ENCODE measurements at places on chromosomes 16 and 17.

DNA sequence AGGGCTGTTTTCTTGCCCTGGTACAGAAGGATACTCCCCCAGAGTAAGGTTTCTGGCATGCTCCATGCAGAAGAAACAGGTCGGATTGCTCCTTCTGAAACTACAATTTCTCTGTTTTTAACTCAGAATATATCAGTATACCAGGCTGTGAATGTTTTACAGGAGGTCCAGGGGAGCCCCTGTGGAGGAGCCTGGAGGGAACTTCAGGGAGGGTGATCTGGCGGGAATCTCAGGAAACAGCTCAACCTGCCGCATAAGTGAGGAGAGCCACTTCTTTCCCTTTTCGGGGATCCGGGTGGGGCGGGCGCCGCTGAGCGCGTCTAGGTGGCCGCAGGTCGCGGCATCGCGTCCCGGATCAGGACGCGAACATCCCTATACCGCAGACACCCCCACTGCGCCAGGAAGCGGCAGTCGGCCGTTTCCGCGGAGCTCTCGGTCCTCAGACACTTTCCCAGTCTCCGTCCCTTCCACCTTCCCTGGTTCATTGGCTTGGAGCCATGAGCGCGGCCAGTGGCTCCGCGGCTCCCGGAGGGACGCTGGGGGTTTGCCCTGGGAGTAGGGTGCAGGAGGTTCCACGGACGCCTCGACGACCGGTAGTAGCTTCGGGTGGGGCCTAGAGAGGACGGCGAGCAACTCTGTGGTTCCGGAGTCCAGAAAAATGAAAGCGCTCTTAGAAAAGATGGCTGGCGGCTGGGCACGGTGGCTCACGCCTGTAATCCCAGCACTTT lies 3.1 kb upstream of the ZNF764 start:
- DNase-seq: no peak

GRCh38 chr17:62797959-62798358 lies 10.2 kb downstream of the MARCHF10 start:
- DNase-seq: no peak

GRCh38 chr17:57963149-57963511 lies 7.9 kb upstream of the CUEDC1 start:
- no peak for DNase-seq

GRCh38 chr16:28923231-28923587 lies 1.8 kb downstream of the RABEP2 start:
- no peak for DNase-seq

- DNase-seq: no peak
Observed at GRCh38 chr17:35568561-35568960, 7.9 kb upstream of the SLFN14 start.

- DNase-seq: no peak
Observed at GRCh38 chr16:72889616-72890582, 158.0 kb downstream of the ZFHX3 start.

DNA sequence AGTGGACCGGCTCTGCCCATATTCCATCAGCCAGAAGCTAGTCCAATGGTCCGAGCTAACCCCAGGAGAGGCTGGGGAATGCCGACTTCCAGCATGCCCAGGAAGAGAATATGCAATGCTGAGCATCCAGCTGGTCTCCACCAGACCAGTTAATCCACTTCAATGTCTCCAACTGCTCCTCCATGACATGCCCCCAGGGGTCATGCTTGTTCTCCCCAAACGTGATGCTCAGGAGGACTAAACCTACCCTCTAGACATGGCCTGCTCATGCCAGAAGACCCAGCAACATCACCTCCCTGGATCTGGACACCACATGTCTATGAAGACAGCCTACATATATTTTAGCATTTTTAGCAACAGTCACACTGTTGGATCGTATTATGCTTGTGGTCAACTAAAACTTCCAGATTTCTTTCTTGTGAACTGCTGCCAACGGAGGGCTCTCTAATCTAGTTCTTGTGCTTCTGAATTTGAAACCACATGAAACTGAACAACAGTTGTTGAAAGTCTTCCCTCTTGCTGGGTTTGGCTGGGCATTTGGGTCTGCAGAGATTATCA lies 245.1 kb downstream of the SOX9 start:
- DNase-seq: peak; percentile 83

- DNase-seq: no peak
Observed at GRCh38 chr17:78748730-78749317, 33.2 kb downstream of the CYTH1 start.

- no peak for DNase-seq
Observed at GRCh38 chr16:63981639-63982038, 1140.2 kb downstream of the CDH11 start.

- DNase-seq: no peak
Observed at GRCh38 chr17:9024497-9024896, 3.2 kb downstream of the NTN1 start.

DNA sequence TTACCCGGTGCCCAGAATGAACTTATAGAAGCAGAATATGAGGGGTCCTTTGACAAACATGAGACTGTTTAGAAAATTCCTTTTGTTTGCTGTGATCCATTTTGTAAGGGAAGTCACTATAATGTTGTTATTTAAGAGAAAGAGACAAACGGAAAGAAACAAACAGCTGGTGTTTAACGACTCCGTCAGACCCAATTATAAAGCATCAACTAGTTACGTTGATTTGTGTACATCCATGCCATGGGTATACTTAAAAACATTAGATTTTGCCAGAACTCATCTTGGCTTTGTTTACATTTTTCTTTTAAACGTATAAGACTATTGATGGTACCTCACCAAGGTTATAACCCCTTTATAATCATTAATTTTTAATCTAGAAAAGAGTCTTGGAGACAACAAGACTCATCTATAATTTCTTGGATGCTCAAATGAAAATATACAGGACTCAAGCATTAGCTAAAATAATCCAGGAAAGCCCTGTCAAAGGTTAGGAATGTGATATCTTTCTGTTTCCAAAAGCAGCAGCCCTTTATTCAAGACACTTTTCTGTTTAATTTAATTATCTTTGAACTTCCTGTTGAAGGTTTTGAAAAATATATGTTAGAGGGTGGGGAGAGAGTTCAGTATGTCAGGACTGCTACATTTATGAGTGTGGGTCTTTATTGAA lies 331.7 kb downstream of the WWOX start:
- DNase-seq: no peak

DNA sequence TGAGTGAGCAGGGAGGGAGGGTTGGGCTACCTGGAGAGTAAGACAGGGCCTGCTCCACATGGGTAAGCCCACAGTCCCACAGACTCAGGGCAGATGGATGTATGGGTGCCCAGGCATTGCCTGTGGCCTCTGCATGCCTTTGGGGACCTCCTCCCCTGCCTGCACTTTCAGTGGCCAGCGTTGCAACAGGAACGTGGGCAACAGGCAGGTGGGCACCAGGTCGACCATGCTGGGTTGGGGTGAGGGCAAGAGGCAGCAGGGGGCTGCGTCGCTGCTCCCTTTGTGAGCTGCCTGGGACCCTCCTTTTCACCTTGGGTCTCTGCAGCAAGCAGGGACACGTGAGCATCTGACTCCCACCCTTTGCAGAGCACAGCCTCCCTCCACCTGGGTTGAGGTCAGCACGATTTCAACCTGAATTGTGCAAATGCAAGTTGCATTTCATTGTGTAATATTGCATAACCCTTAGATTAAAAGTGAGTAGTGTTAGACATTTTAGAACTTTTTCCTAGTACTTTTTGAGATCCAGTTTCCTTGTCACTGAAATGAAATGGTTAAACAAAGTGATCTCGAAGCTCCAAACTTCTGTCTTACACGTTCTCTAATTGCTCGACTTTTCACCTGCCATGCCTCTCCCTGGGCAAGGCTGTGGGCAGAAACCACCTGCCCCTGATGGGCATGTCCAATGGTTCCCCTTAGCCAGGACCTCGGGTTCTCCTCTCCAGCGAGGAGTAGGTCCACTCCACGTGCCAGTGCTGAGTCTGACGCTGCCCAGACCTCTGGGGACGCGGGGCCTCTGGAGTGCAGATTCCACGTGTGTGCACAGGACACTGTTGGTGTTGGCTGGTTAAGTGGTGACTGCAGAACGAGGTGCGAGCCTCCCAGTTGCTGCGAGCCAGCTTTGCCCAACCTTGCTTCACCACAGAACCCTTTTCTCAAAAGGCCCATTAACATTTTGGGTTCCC lies 32.9 kb upstream of the IL17C start:
- no peak for DNase-seq

GRCh38 chr17:74220219-74220618 lies 6.8 kb downstream of the TTYH2 start:
- no peak for DNase-seq

DNA sequence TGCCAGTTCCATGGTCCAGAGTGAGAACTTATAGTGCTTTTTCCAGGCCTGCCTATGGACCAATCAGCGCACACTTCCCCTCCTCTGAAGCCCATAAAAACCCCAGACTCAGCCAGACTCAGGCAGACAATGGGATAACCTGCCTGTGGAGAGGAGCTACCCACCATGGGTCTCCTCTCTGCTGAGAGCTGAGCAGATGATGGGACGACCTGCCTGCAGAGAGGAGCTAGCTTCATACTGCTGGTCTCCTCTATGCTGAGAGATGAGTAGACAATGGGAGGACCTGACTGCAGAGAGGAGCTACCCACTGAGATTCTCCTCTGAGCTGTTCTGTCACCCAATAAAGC lies 144.7 kb downstream of the MYO1D start:
- no peak for DNase-seq

DNA sequence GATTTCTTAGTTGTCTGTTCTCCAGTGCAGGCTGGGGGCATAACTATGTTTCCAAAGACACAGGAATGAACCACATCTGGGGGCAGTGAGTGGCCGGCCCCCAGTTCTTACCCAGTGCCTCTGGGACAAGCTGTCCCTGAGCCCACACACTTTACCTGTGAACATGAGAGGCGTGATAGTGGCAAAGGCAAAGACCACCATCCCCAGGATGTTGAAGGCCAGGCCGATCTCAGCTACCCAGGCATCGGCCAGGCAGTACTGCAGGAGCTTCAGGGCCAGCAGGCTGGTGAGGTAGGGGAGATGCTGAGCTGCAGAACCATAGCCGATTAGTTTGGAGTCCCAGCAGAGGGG lies 1.6 kb downstream of the SLC46A1 start:
- no peak for DNase-seq

Data from astrocyte of the cerebellum (primary cell).